ENCODE measurements at places on chromosomes 6 and 20.

- H3K4me3 ChIP-seq, result no peak overlapping the region
- no peak for DNase-seq
- no peaks in the 10 kb centered on the region for H3K27me3 ChIP-seq
Observed at GRCh38 chr20:37243937-37244571, 17.6 kb downstream of the GHRH start.

DNA sequence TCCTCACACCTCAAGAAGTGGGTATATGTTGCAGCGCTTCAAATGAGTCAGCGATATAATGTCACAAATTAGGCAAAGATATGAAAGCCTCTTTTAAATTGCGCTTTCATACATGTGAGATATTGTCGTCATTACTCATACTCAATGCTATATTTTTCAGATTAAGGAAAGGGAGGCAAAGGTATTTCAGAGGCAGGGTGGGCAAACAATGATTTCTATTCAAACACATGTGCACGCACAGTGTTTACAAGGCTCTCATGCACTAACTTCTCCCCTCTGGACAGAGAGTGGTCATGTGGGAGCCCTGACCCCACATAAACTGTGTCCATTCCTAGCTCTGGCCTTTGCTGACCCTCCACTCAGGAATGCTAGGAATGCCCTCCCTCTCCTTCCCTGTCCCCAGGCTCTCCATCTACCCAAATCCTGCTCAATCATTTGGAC, 112.1 kb upstream of the TMEM170B start:
- no peak overlapping the region for H3K4me3 ChIP-seq
- no peaks in the 10 kb centered on the region for H3K36me3 ChIP-seq
- DNase-seq, result no peak
- no peak overlapping the region for H3K27ac ChIP-seq
- H3K4me1 ChIP-seq, result peaks cover 52% of the 10 kb centered on the region
- no peaks in the 10 kb centered on the region for H3K27me3 ChIP-seq

DNA sequence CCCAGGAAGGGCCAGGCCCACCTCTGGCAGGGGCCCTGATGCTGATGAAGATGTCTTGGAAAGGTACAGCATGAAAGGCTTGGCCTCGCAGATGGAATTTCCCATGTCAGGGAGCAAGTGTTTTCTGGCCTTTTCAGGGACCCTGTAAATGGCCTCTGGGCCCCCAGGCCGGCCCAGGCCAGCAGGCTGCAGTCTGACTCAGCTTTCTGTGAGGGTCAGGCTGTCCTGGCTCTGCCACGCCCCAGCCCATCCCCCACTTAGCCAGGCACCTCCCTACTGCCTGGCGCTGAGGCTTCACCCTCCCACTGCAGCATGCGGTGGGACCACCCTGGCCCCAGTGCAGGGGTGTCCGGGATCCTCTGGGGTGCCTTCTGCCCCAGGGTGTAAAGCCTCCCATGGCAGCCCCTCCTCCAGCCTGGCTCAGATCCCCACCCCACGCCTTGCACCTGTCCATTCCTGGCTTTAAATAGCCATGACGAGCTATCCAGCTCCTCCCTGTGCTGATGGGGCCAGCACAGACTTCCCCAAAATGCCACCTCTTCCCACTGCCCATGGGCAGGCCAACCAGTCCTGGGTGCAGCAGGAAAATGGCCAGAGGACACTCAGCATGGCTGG, 35.6 kb upstream of the GATA5 start:
- DNase-seq, result no peak
- peaks cover 16% of the 10 kb centered on the region for H3K4me1 ChIP-seq
- no peaks in the 10 kb centered on the region for H3K36me3 ChIP-seq
- H3K27ac ChIP-seq, result no peak overlapping the region
- peaks cover 9% of the 10 kb centered on the region for H3K27me3 ChIP-seq
- no peak overlapping the region for H3K4me3 ChIP-seq

GRCh38 chr20:40746251-40746650, 57.2 kb upstream of the MAFB start:
- no peaks in the 10 kb centered on the region for H3K36me3 ChIP-seq
- no peak overlapping the region for H3K27ac ChIP-seq
- no peak overlapping the region for H3K4me3 ChIP-seq
- peaks cover 2% of the 10 kb centered on the region for H3K27me3 ChIP-seq
- DNase-seq, result no peak

- no peak overlapping the region for H3K27ac ChIP-seq
- H3K4me1 ChIP-seq, result peaks cover 6% of the 10 kb centered on the region
- DNase-seq, result peak; percentile 36
- H3K27me3 ChIP-seq, result no peaks in the 10 kb centered on the region
Observed at GRCh38 chr6:137341681-137342195, 122.6 kb upstream of the IFNGR1 start.

DNA sequence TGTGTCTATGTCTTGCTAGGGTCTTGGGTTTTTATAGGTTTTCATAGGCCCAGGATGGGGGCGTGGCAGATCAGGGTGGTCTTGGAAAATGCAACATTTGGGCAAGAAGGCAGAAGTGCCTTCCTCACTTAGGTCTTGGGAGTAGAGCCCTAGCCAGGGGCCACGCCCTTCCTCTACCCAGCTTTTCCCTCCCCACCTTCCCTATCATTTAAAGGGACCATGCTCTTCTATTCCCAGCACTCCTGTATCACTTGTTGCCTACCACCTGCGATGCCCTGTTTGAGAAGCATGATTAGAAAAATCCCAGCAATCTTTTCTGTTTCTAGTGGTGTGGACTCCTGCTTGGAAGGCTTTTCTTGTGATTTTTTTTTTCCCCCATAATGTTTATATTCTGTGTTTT, 190.6 kb downstream of the JARID2 start:
- no peaks in the 10 kb centered on the region for H3K27me3 ChIP-seq
- H3K4me3 ChIP-seq, result no peak overlapping the region
- peaks cover 97% of the 10 kb centered on the region for H3K4me1 ChIP-seq
- no peak for DNase-seq

GRCh38 chr20:4038676-4039370, 23.5 kb upstream of the RNF24 start:
- peaks cover 22% of the 10 kb centered on the region for H3K4me1 ChIP-seq
- no peak for DNase-seq
- no peak overlapping the region for H3K4me3 ChIP-seq
- peak overlapping the region; percentile 88 for H3K27ac ChIP-seq
- H3K36me3 ChIP-seq, result no peaks in the 10 kb centered on the region
- no peaks in the 10 kb centered on the region for H3K27me3 ChIP-seq

GRCh38 chr20:5680192-5680591, 70.0 kb upstream of the SHLD1 start:
- no peak overlapping the region for H3K4me3 ChIP-seq
- H3K27me3 ChIP-seq, result no peaks in the 10 kb centered on the region
- H3K27ac ChIP-seq, result no peak overlapping the region
- peaks cover under 1% of the 10 kb centered on the region for H3K4me1 ChIP-seq
- no peaks in the 10 kb centered on the region for H3K36me3 ChIP-seq

GRCh38 chr6:9404351-9405146, 969.2 kb upstream of the SLC35B3 start:
- no peaks in the 10 kb centered on the region for H3K36me3 ChIP-seq
- no peak overlapping the region for H3K27ac ChIP-seq
- no peak overlapping the region for H3K4me3 ChIP-seq
- peaks cover 6% of the 10 kb centered on the region for H3K27me3 ChIP-seq

DNA sequence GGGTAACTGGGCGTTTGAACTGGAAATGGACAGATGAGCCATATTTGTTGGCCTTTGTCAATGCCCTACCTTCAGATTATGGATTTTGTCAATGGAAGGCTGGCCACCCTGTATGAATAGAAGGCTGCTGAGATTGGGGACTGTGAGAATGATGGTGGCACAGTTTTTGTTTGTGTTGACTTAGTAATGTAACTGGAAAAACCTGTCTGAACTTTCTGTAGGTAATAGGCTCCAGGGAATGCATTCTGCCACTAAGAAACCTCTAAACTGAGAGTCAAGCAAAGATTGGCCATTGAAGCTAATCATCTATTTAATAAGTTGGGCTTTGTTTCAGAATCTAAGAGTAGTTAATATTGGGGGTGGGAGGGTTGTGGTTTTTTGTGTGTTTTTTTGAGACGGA, 97.5 kb downstream of the FOXO3 start:
- no peak overlapping the region for H3K4me3 ChIP-seq
- no peaks in the 10 kb centered on the region for H3K36me3 ChIP-seq
- DNase-seq, result no peak

DNA sequence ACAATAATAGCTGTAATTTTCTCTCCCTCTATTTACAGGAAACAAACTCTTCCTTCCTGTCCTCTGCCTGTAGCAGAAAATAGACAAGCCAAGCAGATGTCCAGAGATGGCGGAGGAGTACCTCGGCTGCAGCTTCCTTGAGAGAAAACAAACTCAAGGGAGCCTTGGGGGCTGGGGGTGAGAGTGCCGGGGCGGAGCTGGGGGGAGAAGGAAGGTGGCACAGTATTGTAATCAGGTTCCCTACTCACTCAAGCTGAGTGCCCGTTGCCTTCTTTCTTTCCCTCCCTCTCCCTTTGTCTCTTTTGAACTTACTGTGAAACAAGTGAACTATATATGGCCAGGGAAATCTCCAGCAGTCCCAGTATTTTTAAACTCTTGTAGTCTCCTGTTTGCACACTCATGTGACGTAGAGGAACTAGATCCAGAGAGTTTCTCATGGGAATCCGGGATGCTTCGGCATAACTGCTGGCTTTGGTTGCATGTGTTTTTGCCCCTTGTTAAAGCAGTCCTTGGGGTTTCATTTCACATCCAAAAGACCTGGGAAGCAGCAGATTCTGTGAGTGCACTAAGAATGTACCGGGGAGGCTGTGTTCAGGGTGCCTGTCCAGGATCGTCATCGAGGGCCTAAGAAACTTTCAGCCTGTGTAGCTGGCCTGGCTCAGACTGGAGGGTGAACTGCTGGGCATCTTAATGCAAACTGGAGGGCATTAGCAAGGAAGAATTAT, 44.6 kb upstream of the HDDC2 start:
- H3K4me1 ChIP-seq, result no peaks in the 10 kb centered on the region
- H3K36me3 ChIP-seq, result no peaks in the 10 kb centered on the region
- H3K27ac ChIP-seq, result peak overlapping the region; percentile 5

DNA sequence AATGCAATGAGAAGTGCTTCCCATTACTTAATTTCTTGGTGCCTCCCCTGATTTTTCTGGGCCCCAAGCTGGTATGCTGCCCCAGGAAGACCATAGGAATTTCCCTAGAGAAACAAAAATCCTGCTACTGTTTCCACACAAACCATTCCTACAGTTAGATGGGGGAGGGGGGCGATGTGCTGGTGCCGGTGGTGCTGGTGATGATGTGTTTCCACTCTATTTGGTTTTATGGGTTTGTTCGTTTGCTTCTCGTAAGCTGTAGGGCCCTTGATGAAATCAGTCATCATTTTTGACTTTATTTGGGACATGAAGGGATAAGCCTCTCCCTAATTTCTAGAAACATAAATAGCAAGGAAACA, 105.1 kb downstream of the MKKS start:
- no peak overlapping the region for H3K27ac ChIP-seq
- no peaks in the 10 kb centered on the region for H3K4me1 ChIP-seq
- no peak for DNase-seq
- H3K36me3 ChIP-seq, result no peaks in the 10 kb centered on the region
- H3K27me3 ChIP-seq, result peaks cover 2% of the 10 kb centered on the region
- no peak overlapping the region for H3K4me3 ChIP-seq

GRCh38 chr6:10122164-10122563, 292.7 kb downstream of the TFAP2A start:
- no peak overlapping the region for H3K4me3 ChIP-seq
- H3K27ac ChIP-seq, result no peak overlapping the region
- H3K36me3 ChIP-seq, result no peaks in the 10 kb centered on the region
- H3K27me3 ChIP-seq, result no peaks in the 10 kb centered on the region
- no peaks in the 10 kb centered on the region for H3K4me1 ChIP-seq

DNA sequence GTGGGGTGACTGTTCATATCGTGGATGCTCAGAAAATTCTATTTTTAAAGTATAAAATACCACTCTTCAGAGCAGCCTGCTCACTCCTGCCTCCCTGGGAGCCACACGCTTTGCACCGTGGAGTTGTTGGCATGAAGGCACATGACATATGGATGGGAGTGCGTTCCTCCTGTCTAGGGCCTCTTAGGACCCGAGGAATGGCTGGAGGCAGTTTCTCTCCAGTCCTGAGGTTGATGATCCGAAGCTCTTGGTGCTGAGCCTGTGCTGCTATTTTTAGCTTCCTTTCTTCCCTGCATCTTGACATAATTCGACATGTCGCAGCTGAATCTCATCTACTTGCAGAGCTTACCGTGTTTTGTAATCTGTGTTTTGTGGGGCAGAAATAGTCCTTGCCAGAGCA, 73.9 kb downstream of the PHACTR3 start:
- peaks cover 10% of the 10 kb centered on the region for H3K27me3 ChIP-seq
- no peak for DNase-seq
- H3K4me3 ChIP-seq, result no peak overlapping the region
- H3K27ac ChIP-seq, result no peak overlapping the region

DNA sequence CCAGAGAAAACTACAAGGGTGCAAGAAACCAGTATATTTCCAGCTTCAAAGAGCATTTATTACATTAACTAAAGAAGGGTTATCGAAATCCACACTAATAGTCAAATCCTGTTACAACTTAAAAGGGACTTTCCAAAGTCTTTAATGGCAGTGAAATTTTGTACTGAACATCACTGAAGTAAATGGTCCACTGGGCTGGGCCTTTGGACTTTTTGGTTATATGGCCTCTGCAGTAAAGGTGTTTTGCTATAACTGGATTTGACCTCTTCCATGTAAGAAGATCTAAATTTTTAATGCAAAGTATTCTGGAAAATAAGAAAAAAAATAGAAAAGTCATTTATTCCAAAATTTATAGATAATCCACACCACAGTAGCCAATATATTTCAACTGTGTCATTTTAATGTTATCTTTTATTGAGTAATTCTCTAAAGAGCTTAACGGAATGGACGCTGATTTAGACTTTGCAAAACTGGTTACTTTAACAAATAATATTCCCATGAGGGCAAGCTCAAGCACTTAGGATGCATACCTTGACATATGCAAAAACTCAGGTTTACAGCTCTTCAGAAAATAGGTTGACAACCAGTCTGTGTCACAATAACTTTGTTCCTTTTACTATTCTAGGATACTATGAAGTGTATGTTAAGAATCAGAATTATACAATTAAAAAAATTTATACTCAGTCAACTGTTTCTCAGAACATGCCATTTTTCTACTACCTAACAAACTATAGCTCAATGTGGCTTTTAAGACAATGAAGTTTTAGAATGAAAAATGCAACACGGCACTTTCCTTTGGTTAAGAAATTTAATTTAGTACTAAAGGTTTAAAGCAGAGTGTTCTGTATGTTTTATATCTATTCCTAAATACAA, 7.0 kb downstream of the RBM39 start:
- DNase-seq, result no peak
- H3K4me3 ChIP-seq, result peak overlapping the region; percentile 67
- peak overlapping the region; percentile 73 for H3K27ac ChIP-seq

GRCh38 chr6:86331919-86332318, 605.4 kb upstream of the HTR1E start:
- no peak overlapping the region for H3K27ac ChIP-seq
- H3K4me3 ChIP-seq, result no peak overlapping the region
- no peak for DNase-seq
- H3K27me3 ChIP-seq, result no peaks in the 10 kb centered on the region
- no peaks in the 10 kb centered on the region for H3K36me3 ChIP-seq

Measured in activated naive CD8-positive, alpha-beta T cell treated with anti-CD3 and anti-CD28 coated beads, Interleukin-2, amount 50 U/mL, for 24 hours (primary cell).